EH (cell line): ENCODE measurements at places on chromosomes 16 and 17.
A peak's percentile ranks its signal among the peaks of the same experiment; 100 is the strongest.

- DNase-seq = peak; percentile 32
Observed at GRCh38 chr16:51166541-51166940, 15.5 kb upstream of the SALL1 start.

GRCh38 chr17:75778861-75779249 lies 5.8 kb upstream of the UNK start:
- DNase-seq = no peak

GRCh38 chr17:45428050-45428617 lies 4.5 kb downstream of the ARHGAP27 start:
- DNase-seq = peak; percentile 64

GRCh38 chr17:60809421-60809820 lies 131.8 kb downstream of the BCAS3 start:
- no peak for DNase-seq

DNA sequence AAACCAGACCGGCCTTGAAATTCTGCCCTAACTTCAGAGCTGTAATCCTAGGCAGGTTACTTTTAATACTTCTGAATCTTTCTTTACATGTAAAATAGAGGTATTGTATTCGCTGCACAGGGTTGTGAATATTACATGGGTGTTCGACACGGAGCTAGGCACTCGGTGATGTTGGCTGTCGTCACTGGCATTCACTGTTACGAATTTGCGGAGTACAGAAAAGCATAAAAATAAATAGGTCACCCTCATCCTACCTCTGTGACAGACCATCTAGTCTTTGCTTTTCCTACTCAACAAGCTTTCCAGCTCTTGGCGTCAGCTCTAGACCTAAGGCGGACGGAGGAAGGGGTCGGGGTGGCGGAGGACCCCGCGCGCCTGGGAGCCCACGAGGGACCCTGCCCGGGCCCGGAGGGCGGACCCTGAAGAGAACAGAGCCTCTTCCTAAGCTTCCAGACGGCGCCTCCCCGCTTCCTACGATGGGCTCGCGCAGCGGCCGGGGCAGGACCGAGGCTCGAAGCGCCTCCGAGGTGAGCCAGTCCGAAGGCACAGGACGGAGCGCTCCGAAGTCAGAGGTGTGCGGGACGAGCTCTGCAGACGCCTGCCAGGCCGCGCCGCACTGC lies 879 bp upstream of the SPG7 start:
- no peak for DNase-seq
